D341Med (cell line): ENCODE measurements at places on chromosomes 12 and 14.

GRCh38 chr14:96638041-96638855, 136.1 kb downstream of the PAPOLA start:
- peak; percentile 4 for DNase-seq

GRCh38 chr14:89586258-89587135, 169.5 kb upstream of the FOXN3 start:
- DNase-seq: no peak

DNA sequence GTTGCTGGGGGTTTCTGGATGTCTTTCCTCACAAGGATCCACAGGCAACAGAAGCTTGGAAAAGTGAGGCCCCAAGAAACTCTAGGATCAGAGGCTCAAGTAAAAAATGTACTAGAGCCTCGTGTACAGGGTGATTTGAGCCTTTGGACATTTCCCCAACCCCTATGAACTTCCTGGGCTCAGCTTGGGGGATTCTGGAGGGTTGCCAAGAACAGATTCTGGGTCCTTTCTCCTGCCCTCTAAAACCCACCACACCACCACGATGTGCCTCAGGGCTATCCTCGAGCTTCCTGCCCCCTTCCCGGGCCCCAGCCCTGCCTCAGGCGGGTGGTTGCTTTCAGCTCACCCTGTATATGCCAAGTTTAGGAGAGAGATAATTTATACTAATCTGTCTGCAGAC, 583 bp downstream of the FAM186B start:
- no peak for DNase-seq

GRCh38 chr12:92624236-92624635, 78.6 kb upstream of the PLEKHG7 start:
- DNase-seq: no peak

DNA sequence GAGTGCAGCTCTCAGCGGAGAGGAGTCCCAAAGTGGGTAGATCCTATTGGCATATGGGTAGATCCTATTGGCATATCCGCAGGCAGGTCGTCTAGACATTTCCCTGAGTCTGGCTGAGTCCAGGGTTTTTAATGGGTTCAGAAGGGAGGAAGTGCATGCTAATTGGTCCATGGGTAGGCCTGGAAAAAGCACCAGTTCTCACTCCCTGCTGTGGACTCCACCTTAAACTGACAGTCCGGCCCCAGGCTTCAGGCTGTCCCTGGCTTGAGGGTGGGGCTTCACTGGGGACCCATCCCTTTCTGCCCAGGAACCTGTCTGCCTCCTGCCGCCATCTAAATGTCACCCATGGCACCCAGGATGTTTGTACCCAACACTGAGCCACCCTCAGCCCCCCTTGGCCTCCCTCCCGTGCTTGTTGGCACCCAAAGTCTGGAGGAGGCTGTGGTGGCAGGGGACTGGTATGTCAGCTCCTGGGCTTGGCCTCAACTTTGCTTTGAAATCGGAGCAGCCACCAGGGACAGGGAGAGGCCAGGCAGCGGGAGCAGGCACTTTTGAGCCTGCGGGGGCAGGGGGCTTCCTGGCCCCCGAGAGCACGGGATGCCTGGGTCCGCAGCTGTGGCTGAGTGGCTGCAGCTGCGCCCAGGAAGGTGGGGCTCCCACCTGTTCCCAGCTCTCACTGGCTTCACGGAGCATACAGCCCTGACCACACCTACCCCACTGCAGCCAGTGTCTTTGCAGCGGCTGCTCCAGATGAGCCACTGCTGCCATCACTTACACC, 29.6 kb upstream of the YAF2 start:
- no peak for DNase-seq

DNA sequence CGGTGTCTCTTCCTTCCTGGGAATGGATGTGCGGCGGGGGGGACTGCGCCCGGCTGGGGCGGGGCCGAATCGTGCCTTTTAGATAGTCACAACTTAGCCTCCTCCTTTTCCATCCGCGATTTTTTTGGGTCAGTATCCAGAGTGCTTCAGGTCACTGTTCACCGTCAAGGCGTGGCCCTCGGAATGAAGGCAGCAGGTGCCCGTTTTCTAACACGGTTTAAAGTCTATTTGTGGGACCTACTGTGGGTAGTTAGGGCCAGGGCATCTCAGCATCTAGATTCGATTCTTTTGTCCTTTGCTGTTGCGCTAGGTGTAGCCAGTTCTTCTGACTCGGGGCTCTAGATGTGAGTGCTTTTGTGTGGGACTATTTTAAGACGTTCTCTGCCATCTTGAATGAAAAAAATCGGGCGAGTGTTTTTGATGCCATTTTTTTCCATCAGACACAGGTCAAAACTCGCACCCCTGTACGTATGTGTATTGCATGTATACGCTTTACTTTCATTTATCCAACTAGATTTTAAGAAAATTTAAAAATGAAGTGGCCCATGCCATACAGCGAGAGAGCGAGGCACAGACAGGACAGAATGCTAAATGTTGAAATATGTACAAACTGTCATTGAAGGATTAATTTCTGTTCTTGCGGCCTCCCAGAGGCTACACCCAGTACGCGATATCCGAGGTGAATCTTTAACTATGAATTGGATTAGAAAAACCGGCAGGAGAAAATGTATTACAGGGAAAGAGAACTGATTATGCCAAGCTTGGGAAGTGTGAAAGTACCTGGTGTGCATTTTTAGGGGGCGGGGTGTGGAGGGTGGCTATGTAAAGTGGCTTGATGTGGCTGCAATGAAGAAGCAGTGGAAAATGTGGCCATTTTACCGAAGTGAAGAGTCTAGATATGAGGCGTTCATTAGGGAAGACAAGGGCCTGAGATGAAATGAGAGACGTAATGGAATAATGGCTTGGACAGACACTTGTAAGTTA, 835 bp downstream of the VEZT start:
- DNase-seq: peak; percentile 32

- no peak for DNase-seq
Measured at GRCh38 chr12:41904041-41904440, 240.6 kb downstream of the GXYLT1 start.

GRCh38 chr14:70622111-70622712, 19.5 kb upstream of the TTC9 start:
- peak; percentile 69 for DNase-seq

DNA sequence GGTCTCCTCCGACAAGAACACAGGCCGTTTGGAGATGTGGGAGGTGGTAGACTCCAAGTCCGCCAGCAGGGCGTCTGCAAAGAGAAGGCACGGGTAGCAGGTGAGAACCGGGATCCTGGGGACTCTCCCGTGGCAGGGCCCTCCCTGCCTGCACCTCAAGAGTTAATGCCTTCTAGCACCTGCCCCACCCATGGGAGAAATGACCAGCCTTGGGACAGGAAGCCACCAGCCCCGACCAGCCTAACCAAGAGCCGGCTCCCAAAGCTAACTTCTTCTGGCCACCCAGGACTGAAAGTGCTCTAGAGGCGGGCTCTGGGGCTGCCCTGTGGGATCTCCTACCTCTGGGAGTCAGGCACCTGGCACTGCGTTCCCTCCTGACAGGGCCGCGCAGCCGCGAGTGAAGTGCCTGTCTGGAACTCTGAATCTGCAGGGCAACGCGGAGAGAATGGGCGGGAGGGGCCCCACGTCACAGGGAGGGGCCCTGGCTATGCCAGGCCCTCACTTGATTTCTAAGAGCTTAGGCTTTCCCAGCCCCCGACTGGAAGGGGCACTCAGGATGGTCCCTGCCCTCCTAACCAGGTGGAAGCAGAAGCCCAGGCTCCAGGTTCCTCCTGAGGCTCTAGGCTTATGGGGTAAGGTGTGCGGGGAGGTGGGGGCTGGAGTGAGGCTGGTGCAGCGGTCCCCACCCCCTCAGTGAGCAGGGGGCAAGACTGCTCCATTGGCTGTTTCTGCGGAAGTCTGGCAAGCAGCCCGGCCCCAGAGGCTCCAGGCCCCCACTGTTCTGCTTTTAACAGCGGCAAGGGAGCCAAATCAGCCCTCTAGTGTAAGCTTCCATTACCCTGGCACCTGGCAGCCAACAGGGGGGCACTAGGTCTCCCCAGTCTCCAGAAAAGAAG, 23.6 kb upstream of the RPLP0 start:
- no peak for DNase-seq

GRCh38 chr12:133221241-133221640, 14.4 kb downstream of the ANHX start:
- peak; percentile 22 for DNase-seq

DNA sequence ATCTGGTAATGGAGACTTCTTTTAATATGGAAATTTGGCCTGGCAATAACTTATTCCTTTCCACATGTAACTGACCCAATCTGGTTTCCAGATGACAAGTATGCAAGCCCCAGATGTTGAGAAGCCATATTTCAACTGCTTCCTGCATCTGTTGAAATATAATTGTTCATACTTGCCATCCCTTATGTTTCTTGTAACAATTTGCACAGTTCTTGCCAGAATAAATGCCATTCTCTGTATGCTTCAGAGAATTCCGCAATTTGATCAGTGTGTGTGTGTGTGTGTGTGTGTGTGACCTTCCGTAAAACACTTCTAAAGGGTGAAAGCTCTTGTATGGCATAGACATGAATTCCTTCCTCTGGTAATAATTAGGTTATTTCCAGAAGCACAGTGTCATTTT, 1.8 kb upstream of the CLEC2A start:
- DNase-seq: no peak

DNA sequence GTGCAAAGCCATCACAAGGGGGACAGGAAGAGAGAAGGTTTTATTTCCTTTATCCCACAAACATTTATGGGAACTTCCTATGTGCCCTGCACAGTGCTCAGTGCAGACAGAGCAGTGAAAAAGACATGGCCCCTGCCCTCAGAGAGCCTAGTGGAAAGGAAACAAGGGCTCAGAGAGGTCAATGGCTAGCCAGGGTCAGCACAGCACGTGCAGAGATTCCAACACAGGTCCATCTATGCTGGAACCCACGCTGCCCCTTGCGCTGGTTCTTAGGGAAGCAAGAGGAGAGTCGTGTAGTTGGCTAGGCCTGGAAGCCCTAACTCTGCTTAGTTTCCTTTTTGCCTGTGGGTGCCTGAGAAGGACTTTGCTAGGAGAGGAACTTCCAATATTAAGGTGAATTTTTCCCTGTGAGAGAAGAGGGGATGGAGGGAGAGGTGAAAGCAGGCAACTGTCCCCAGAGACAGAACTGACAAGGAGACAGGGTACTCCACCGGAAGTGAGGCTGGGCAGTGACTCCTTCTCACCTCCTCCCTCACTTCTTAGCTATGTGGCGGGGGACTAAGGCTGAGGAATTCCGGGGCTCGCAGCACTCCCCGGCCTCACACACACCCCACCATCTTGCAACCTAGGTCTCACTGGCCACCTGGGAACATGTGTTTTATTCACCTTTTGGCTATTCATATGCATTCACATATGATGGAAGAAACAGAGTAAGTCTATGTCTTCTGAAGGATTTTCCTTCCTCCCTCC, 12.1 kb upstream of the GPX2 start:
- no peak for DNase-seq

- DNase-seq: no peak
Measured at GRCh38 chr14:82122655-82123054, 589.0 kb upstream of the SEL1L start.

- peak; percentile 73 for DNase-seq
Measured at GRCh38 chr14:24368562-24369252, 723 bp downstream of the NFATC4 start.

DNA sequence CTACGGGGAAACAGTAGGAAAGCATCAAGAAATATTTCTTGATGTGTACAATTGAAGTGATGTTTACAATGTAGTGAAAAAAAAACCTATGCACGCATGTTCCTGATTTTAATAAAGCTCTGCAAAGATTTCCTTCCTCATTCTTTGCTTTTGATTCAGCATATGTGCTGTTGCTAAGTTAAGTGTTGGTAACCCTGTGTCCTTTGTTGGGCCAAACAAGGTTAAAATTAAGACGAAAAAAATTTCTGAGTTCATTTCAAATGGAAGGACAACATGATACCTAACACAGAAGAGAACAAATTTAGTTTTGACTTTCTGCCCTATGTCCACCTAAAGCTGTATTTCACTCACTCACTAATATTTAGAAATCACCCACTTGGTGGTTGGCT, 62.8 kb downstream of the PPP2R5C start:
- DNase-seq: no peak

- DNase-seq: no peak
Measured at GRCh38 chr14:101351769-101352168, 209.5 kb upstream of the DIO3 start.

DNA sequence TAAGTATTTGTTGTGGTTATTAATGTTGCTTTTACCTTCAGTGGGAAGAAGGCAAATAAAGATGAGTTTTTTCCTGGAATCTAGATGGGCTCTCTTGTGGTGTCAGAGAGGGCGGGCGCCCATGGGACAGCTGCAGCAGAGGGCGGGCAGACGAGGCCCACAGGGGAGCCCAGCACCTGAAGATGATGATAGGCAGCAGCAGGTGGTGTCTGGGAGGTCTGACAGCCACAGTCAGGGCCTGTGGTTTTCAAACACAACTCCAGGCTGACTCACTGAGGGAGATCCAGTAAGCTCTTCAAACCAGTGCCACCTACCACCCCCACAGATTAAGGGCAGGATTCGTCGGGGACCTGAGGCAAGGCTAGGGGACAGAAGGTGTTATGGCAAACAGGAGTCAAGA, 42.8 kb downstream of the NKX2-1 start:
- no peak for DNase-seq

- no peak for DNase-seq
Measured at GRCh38 chr12:13350381-13350780, 153.9 kb downstream of the EMP1 start.

DNA sequence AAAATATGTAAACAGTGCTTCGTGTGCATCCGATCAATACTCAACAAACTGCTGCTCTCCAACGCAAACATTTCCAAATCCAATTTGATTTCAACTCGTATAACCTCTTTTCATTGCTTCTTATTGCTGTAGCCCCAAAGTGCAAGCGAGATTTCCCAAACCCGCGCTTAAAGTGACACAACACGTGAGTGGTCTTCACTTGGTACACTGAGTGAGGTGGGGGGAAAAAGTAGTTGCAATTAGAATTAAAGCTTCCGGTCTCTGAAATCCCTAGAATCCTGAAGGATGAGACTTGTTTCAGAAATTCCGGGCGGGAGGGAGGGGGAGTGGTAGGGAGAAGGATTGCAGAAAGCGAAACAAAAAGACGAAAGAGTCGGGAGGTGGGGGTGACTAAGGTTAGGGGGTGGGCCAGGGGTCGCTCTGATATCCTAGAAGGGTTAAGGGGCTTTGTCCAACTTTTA, 387.5 kb downstream of the BCAT1 start:
- DNase-seq: no peak

GRCh38 chr14:101199028-101199770, 295.7 kb upstream of the RTL1 start:
- peak; percentile 2 for DNase-seq

GRCh38 chr12:88207921-88208620, 66.0 kb downstream of the TMTC3 start:
- DNase-seq: no peak

- DNase-seq: no peak
Measured at GRCh38 chr12:6228535-6229223, 28.5 kb downstream of the CD9 start.

DNA sequence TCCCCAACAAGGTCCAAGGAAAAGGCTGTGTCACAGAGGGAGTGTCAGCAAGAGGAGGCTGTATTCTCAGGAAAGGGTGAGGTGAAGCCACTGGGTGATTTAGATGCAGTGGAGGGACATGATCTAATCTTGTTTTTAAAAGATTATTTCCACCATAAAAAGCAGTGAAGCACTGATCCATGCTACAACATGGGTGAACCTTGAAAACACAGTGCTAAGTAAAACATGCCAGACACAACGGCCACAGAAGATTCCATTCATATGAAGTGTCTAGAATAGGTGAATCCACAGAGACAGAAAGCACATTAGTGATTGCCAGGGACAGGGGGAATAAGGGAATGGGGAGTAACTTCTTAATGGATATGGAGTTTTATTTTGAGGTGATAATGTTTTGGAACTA, 12.8 kb downstream of the RITA1 start:
- no peak for DNase-seq
